Stimulated activated CD8-positive, alpha-beta memory T cell treated with anti-CD3 and anti-CD28 coated beads, Interleukin-7, amount 100 ng/mL, for 24 hours (primary cell): ENCODE measurements at places on chromosomes 7 and 10.

GRCh38 chr10:95655571-95656290 is 780 bp downstream of the ALDH18A1 start:
- no peak for DNase-seq

GRCh38 chr10:50392966-50393718 is 141.8 kb upstream of the ASAH2 start:
- no peak for DNase-seq

DNA sequence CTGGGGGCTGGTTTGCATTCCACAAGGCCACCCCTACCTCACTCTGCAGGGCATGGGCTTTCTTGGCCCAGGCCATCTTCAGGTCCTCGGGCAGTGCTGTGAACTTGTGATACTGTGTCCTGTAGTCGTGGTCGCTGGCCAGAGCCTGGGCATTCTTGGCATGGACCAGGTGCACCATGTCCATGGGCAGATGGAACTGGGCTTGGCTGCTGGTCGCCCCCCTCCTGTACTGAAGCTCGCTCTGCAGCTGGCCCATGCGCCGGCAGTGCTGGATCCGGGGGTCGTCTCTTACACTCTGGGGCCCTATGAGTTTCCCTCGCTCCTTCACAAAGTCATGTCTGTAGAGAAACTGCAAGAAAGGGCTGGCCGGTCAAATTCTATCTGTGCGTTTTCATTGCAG is 51.7 kb downstream of the HABP2 start:
- DNase-seq = no peak

- no peak for DNase-seq
Observed at GRCh38 chr7:122423591-122423990, 119.0 kb upstream of the FEZF1 start.

DNA sequence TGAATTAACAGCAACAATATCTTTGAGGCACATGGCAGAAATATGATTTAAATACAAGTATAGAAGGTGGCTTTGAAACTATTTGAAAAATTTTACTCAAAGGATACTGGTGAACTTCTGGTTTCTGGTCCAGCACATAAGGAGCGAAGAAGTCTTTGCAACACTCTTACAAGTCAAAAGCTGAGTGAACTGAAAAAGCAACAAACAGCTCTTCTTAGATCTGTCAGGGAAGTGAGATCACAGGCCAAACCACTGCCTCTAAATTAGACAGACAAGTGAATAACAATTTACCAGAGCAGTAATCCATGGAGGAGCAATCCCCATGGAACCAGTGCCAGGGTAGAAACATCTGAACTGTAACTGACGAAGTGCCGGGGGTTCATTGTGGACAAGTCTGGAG is 9.6 kb upstream of the VWC2 start:
- DNase-seq = no peak

GRCh38 chr7:20293336-20293735 is 37.4 kb upstream of the ITGB8 start:
- no peak for DNase-seq

- no peak for DNase-seq
Observed at GRCh38 chr10:63058236-63058635, 74.9 kb upstream of the NRBF2 start.

- no peak for DNase-seq
Observed at GRCh38 chr10:119537953-119538630, 4.4 kb downstream of the RGS10 start.
